H9 (cell line): ENCODE measurements at places on chromosomes 4 and X.

DNA sequence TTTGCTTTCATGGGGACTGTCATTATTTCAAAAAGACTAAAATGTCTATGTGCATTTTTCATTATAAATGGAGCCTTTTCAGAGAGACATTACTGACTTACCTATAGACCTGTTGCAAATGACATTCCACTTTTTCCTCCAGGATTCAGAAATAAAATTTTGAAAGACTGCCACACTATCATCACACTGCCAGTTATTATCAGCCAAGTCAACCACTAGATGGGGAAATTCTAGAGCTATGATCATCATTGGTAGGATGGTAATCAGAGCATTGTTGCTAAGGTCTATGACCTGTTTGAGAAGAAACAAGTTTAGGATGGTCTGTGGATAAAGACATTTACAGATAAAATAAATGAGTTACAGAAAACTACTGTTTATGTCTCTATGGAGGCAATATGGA is 22.5 kb downstream of the LRRC66 start:
- DNase-seq = no peak

DNA sequence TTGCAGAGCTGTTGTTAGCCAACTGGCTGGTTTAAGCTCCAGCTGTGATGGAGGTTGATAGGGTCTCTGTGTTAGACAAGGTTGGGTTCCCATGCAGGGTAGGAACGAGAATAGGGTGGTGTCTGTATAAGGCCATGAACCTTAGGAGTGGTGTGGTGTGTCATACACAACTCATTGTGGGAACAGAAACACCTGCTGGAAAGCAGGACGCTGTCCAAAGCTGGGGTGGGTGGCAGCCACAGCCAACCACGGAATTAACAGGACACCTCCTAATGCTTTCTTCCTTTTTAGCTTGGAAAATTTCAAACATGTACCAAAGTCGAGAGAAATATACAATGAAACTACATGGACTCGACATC is 94.4 kb downstream of the ARHGAP10 start:
- no peak for DNase-seq

DNA sequence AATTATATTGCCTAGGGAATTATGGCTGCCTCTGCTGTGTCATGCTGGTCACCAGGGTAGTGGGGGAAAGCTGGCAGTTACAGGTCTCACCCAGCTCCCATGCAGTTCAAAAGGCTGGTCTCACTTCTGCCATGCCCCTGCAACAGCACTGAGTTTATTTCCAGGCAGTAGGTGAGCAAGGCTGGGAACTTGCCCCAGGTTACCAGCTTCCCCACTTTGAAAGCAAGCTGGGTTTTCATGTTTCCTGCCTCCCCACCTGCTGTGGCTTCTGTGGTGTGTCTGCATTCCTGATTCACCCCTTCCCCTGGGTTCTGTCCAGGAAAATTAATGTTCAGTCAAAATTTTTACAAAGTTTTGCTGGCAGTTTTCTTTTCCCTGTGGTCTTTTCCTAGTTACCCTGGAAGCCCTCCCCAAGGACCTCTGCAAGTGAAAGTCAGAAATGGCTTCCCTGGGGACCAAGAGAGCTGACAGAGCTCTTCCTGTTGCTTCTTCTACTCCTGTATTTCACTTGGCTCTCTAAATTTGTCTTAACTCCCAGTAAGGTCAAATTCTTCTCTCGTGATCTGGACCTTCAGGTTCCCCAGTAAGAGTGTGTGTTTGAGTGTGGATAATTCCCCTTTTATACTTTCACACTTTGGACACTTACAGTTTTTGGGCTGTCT is 58.5 kb upstream of the AGTR2 start:
- DNase-seq = no peak

DNA sequence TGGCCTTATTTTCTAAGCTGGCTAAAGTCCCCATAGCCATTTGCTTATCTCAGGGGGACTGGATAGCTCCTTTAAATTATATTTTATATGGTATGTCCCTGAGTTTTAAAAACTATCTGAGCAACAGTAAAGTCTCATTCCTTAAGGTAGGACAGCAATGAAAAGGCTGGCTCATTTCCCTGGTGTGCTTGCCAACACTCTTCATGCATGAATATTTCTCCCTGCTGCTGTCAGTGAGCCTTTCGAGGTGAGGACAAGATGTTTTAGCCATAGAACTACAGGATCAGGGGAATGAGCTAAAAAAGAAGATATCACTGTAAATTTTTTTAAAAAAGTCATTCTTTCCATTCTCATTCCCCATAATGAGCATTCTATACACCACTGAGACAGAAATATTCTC is 427.3 kb upstream of the FAM241A start:
- no peak for DNase-seq

DNA sequence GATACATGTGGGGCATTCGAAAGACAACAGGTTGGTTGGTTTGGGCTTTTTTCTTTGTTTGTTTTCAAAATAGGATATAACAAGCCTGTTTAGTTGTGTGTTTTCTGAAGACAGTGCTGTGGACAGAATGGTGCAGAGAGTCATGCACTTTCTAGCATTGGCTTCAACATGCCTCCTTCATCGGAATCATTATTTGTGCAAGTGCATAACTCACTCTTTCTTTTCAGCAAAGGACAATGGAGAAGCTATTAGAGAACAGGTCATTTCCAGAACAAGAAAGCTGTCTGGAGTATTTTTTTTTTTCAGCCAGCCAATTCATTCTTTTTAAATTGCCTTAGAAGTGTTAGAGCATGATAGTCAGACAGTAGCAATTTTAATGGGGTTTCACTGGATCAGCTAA is 225.8 kb downstream of the STK32B start:
- DNase-seq = no peak

DNA sequence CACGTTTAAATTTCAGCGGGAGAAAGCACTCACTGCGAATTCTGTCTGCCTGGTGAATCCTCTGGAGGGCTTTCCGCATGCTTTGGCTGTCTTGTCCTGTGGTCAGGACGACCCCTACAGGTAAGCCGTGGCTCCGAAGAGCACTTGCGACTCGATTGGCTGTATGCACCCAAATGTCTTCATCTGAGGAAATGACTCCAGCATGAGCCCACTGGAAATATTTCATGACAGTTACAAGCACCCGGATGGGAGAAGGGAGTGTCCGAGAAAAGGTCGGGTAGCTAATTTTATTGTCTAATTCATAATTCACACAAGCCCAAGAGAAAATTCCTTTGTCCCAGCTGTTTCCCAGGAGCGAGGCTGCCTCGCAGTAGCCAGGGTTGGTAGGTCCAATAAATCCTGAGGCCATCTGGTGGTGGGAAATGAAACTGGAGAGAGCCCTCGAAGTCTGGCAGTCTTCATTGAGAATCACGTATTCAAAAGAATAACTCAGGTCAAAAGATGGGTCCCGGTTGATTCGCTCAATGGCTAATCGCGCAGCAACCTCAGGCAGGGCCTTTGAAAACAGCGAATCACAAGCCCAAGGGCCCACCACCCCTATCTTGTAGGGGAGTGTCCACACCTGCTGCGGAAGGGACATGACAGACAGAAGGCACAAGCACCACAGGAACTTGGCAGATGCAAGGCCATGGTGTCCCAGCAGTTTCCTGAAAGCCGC is 6.6 kb downstream of the GUCY2F start:
- DNase-seq = peak; percentile 92

GRCh38 chr4:19213388-19213787 is 1038.3 kb upstream of the SLIT2 start:
- no peak for DNase-seq

DNA sequence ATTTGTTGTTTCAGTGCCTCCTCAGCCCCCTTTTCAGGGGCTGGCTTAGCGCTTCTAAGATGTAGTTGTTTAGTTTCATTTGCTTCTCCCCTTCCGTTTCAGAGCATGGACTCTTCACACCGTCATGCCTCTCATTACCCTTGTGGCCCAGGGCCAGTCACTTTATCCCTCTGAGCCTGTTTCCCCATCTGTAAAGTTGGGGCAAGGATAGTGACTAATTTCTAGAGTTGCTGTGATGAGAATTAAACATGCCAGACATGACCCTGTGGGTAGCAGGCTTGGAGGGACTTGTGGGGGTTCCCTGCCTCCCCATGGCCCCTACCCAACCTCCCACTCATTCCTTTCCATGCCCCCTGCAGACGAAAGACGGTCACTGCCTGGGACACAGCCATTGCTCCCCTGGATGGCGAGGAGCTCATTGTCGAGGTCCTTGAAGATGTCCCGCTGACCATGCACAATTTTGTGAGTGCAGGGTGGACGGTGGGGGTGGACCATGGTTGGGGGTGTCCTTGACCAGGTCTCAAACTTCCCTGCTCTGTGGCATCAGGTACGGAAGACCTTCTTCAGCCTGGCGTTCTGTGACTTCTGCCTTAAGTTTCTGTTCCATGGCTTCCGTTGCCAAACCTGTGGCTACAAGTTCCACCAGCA is 3.6 kb downstream of the ARAF start:
- no peak for DNase-seq

- DNase-seq = no peak
Measured at GRCh38 chr4:133270021-133270570, 121.0 kb downstream of the PCDH10 start.

DNA sequence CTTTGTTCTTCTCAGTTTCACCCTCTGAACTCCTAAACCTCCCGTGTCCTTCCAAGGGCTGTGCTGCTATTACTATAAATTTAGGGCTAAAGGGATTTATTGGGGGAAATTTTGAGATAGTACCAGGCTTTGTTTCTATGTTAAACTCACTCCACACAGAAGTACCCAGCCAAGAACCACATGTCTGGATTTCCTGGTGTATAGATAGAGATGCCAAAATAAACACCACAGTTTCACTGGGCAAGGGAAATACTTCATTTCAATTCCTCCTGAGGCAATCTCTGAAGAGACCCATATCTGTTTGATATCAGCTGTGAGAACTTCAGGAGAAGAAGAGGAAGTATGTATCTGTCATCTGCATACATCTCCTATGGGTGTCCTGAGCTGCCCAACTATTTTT is 21.7 kb upstream of the CLNK start:
- DNase-seq = no peak

DNA sequence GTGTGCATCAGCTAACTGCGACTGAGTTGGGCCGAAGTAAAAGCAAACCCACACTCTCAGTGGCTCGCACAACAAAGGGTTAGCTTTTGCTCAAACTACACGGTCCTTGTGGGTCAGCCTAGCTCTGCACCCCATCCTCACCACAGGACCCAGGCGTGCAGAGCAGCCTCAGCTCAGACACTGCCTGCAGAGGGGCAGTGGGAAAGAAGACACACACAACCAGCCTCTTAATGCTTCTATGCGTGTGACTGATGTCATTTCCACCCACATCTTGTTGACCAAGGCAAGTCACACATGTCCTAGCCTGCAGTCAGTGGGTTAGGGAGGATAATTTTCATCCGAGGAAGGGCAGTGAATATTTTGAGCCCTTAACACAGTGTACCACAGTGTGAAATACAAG is 40.5 kb downstream of the HMGB2 start:
- no peak for DNase-seq

- peak; percentile 69 for DNase-seq
Measured at GRCh38 chrX:102745857-102746584, 25.5 kb downstream of the GPRASP3 start.

DNA sequence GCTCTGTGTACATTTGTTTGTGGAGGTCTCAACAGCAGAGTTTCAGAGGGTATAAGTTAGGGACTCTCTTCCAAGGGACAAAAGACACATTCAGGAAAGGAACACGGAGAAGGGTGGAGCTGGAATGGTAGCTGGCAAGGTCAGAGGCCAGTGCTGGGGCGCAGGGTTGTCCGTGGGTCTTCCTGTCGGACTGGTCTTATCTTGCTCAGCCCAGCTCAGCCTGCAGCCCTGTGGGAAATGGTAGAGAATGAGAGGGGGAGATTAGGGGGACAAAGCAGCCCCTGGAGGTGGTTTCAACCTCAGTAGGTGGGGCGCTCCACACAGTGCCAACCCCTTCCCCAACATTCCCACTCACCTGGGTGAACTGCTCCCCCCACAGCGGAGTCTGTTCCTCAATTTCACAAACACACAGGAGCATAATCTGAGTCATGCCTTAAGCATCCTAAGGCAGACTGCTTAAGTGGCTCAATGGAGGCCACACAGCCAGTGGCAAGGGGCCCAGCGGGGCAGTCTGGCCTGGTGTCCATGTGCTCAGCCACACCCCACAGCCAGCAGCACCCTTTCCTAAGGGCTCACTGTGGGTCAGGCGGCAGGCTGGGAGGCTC is 6.9 kb upstream of the HDAC6 start:
- DNase-seq = no peak

- no peak for DNase-seq
Measured at GRCh38 chr4:164846566-164846965, 30.4 kb upstream of the APELA start.

DNA sequence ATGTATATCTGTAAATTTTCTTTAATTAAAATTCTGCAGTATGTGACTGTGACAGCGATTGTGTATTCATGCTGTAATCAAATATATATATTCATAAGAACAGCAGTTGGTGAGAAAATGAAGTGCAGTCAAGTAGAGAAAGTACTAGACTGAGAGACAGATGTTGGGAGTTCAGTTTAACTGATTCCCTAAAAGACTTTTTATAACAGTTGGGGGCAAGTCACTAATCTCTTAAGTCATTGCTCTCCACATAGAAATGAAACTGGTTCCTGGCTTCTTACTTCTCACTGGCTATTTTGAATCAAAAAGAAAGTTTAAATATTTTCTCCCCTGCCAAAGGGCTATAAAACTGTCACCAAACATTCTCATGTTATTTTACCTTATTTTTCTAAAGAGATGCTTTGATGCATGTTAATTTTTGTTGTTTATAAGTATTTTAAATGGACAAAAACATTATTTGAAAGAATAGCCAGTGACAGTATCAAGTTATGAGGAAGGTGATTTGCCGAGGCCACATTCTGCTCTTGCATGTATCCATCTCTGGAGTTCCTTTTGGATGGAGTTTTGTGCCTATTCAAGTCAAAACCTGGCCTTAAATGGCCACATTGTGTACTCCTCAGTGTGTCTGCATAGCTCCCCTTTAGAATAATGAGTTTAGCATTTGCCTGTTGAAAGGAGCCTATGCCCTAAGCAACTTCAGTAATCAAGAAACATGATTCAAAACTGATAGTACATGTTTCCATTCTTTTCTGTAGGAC is 30.8 kb downstream of the EXOC1 start:
- DNase-seq = no peak

GRCh38 chrX:140355922-140356321 is 148.9 kb downstream of the SOX3 start:
- no peak for DNase-seq

- DNase-seq = no peak
Measured at GRCh38 chr4:104493081-104493831, 1.4 kb downstream of the CXXC4 start.

DNA sequence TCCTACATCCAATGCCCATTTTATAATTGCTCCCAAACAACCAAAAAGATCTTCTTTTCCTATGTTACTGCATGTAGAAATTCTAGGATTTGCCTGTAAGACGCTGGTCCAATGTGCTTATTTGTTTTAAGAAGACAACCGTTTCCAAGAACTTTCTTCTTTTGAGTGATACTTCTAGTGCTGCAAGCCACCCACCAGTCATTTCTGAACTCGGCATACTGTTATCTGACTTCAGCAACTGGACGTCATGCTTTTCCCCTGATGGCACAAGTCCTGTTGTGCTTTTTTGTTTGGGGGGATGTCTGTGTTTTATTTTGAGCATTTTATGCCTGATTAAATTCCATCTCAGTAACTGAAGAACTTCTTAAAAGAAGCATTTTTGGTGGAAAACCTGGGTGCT is 16.0 kb upstream of the RAP1GDS1 start:
- DNase-seq = no peak

- DNase-seq = no peak
Measured at GRCh38 chr4:177010418-177010817, 217.7 kb upstream of the VEGFC start.
